ENCODE measurements at places on chromosomes 2 and 18. TPM values are rescaled to one million over a fixed set of nuclear protein-coding genes. Genes with fewer than 3 reads are reported as not detected.

Gene MBD1
- 157 TPM for total RNA-seq

Gene MYO7B
- not detected for total RNA-seq

Gene ZBTB7C
- total RNA-seq = 7.0 TPM

Gene SPC25
- total RNA-seq = not detected

Gene SERPINB2
- total RNA-seq = 182 TPM

Gene STAT4
- total RNA-seq = 9.2 TPM

Gene TRIM54
- total RNA-seq = not detected

Gene PRSS56
- not detected for total RNA-seq

Gene DNAJC5G
- not detected for total RNA-seq

Gene MARS2
- total RNA-seq = 18.4 TPM

Gene SLC4A5
- under 0.01 TPM for total RNA-seq

Gene TBR1
- not detected for total RNA-seq

Gene MATN3
- 0.34 TPM for total RNA-seq

Gene MAB21L4
- total RNA-seq = 5.9 TPM

Gene TMEM150A
- total RNA-seq = 5.8 TPM

Gene PRKAG3
- not detected for total RNA-seq

Gene OTOS
- not detected for total RNA-seq

Gene OR6B3
- not detected for total RNA-seq

Gene OTOF
- total RNA-seq = not detected

Gene REG3G
- not detected for total RNA-seq

Gene MBD5
- 9.9 TPM for total RNA-seq

Gene FHOD3
- 9.2 TPM for total RNA-seq

Gene LRRTM4
- not detected for total RNA-seq

Gene CRYGC
- total RNA-seq = not detected

Gene DLX1
- 0.14 TPM for total RNA-seq

Gene TUBA4B
- not detected for total RNA-seq

Gene WBP1
- 27.7 TPM for total RNA-seq

Gene SCN1A
- total RNA-seq = not detected

Data from nasal cavity respiratory epithelium epithelial cell of viscerocranial mucosa (primary cell).